ENCODE measurements at places on chromosomes 4 and X.

- DNase-seq: no peak
These were observed 149.7 kb downstream of the ANTXR2 start for GRCh38 chr4:79923281-79923680.

GRCh38 chrX:9160698-9161329 lies 126.9 kb upstream of the FAM9B start:
- DNase-seq: no peak

GRCh38 chr4:8607603-8608481 lies 15.3 kb downstream of the CPZ start:
- peak; percentile 80 for DNase-seq

DNA sequence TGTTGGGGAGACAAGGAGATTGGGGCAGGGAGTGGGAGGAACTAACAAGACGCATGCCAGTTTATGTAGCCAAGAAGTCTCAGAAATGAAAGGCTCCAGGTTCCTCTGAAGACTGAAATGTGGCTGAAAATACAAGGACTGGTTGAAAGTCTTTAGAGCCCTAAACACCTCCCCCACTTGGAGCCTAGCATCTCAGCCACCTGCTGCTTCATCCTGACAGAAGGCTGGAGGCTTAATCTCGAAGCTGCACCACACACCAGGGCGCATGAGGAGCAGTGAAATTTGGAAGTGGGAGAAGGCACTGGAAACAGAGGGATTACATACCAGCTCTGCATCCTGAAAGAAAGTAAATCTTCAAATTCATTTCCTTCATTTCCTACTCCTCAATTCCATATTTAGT lies 160.7 kb upstream of the FTHL17 start:
- DNase-seq: no peak

DNA sequence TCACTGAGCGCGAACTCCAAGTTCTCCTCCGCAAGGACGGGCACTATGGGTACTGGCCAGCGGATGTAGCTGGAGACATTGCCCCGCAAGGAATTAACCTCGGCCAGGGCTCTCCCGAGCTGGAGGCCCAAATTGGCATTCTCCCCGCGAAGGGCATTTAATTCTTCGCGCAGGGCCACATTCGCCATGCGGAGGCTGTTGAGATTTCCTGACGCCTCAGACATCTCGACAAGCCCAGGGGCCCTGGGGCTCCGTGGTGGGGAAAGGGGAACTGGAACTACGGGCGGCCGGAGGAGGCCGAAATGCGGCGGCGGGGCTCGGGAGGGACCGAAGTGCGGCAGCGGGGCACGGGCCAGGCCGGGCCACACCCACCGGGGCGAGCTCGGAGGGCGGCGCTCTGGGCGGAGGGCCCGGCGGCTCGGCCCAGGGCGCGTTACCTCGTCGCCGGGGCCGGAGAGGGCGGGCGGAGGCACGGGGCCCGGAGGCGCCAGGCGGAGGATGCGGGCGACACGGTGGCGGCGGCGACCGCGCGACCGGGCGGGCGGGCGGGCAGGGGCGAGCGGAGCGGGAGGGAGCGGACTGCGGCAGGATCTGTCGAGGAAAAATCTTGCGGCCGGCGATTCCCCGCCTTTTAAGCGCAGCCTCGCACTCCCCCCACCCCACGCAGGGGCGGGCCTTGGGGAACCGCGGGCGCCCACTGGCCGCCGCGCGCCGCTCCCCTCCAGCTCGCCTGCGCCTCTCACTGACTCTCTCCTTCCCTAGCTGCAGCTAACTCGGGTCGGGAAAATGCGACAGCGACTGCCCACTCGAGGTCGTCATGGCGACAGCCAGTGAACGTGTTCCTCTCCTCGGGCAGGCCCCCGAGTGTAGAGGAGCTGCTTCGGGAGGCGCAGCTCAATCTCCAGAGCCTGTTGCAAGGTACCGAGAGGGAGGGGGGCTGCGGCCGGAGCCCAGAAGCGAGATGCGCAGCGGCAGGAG lies at the start of gene RTL5:
TSS of gene RTL5 (minus strand) at position 599 of the 978 bp plus-strand sequence.
- peak; percentile 63 for DNase-seq

- no peak for DNase-seq
These were observed 12.3 kb downstream of the SASH3 start for GRCh38 chrX:129791961-129792570.

GRCh38 chrX:107574054-107574683 lies 54.1 kb upstream of the PRPS1 start:
- DNase-seq: no peak

- no peak for DNase-seq
These were observed 74.8 kb upstream of the PACRGL start for GRCh38 chr4:20625426-20625825.

DNA sequence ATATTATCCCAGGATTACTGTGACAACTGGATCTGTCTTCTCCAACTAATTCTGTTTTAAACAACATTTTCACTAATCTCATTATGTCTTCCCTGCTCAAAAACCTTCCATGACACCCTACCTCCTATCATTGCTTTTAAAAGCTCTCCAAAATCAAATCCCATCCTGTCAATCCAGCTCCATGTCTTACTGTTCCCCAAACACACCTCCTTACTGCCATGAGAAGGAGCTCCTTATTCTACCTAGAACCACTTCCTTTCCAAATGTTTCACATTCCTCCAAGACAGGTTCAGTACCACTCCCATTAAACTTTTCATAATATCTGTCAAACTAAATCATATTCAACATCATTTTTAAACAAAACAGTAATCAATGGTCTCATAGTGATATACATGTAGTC lies 66.9 kb upstream of the WDR17 start:
- no peak for DNase-seq

DNA sequence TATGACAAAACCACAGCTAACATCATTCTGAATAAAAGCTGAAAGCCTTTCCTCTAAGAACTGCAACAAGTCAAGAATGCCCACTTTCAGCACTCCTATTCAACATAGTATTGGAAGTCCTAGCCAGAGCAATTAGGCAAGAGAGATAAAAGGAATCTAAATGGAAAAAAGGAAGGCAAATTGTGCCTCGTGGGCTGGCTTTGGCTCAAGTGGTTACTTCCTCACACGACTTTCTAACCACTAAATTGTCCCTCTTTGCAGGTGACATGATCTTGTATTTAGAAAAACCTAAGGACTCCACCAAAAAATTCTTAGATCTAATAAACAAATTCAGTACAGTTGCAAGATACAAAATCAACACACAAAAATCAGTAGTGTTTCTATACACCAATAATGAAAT lies 57.2 kb downstream of the SCML2 start:
- DNase-seq: no peak

- no peak for DNase-seq
These were observed 102.1 kb downstream of the ANXA3 start for GRCh38 chr4:78653655-78654054.

- DNase-seq: no peak
These were observed 958.0 kb downstream of the STPG2 start for GRCh38 chr4:97185233-97185632.

DNA sequence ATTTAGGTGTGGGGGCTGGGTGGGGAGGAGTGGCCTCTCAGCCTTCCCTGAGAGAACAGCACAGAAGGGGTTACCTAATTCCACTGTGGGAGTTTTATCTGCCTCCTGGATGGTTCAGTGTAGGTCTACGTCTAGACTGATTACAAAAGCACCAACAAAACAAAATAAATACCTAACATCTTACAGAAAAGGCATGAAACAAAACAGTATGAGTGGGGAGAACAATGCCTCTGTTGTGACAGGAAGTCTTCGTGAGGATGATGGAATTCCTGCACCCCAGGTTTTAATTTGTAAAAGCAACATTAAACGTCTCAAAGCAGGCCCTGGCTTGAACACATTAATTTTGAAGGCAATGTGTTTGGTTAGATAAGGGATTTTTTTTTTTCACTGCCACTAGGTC lies 112.1 kb upstream of the GPC4 start:
- DNase-seq: no peak

DNA sequence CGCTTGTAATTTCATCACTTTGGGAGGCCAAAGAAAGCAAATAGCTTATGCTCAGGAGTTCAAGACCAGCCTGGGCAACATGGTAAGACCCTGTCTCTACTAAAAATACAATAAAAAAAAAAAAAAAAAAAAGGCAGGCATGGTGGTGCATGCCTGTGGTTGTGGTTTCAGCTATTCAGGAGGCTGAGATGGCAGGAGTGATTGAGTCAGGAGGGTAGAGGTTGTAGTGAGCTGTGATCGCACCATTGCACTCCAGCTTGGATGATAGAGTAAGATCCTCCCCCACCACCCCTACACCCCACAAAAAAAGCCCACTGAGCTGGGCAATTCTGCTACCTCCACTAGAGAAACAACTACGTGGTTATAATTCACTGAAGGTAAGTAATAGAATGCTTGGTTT lies 118.8 kb upstream of the PCDH18 start:
- no peak for DNase-seq

GRCh38 chrX:71533851-71534561 lies 1.1 kb downstream of the OGT start:
- DNase-seq: peak; percentile 62

GRCh38 chrX:30620125-30620524 lies 33.1 kb upstream of the GK start:
- no peak for DNase-seq

DNA sequence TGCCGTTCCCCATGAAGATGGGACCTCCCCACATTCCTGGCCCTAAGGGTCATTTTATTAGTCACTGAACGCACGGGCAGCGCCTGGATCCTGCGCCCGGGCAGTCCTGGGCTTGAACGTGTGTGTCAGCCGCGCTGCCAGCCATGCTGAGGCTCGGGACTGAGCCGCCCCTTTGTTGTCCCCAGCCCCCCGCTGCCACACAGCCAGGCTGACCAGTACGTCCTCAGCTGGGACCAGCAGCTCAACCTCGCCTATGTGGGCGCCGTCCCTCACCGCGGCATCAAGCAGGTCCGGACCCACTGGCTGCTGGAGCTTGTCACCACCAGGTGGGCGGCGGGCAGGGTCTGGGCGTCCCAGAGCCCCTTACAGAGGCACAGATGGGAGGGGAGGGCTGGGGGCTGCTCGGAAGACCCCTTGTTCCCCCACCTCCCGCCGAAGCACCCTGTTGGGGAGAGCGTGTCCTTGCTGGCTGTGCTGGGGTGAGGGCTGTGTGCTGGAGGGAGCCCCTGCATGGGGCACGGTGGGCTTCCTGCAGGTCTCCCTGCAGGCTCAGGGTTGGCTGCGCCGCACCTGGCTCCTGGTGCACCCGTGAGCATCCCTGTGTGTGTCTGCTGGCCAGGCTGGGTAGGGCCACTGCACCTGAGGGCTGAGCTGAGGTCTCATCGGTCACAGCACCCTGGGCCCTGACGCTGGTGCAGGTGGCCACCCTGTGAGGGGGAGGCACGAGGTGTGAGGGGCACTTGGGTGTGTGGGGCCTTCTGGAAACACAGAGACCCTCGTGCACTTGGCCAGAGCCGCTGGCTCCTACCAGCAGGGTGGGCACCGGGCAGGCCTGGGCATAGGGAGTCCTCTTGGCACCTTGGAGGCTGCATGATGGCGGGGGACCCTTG lies 1.0 kb downstream of the IDUA start:
- no peak for DNase-seq

GRCh38 chrX:154918060-154918483 lies 31.9 kb downstream of the F8A1 start:
- peak; percentile 24 for DNase-seq

GRCh38 chrX:24306440-24306839 lies 7.4 kb downstream of the SUPT20HL2 start:
- DNase-seq: no peak

GRCh38 chrX:127621780-127622179 lies 430.4 kb downstream of the ACTRT1 start:
- DNase-seq: no peak

- DNase-seq: peak; percentile 79
These were observed 3.6 kb downstream of the MAGIX start for GRCh38 chrX:49165901-49166881.

- DNase-seq: no peak
These were observed 13.3 kb downstream of the SPCS3 start for GRCh38 chr4:176333076-176333475.

DNA sequence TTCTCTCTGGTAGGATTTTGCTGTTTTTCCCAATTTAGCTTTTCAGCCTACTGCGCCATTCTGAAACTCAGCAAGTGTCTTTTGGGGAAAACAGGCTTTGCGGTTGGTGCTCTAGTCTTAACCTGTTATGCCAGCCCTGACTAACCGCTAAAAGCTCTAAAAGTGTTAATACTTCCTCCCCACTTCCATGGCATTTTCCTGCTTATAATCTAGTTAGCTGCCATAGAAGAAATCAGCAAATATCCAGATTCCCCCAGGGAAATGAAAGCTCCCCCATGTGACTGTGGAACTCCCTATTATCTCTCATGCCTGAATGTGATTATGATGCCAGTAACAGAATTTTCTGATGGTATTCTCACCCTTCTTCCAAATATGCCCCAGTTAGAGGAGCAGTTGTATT lies 28.7 kb upstream of the GYPA start:
- DNase-seq: no peak

- no peak for DNase-seq
These were observed 11.6 kb downstream of the BLTP1 start for GRCh38 chr4:122163767-122164166.

DNA sequence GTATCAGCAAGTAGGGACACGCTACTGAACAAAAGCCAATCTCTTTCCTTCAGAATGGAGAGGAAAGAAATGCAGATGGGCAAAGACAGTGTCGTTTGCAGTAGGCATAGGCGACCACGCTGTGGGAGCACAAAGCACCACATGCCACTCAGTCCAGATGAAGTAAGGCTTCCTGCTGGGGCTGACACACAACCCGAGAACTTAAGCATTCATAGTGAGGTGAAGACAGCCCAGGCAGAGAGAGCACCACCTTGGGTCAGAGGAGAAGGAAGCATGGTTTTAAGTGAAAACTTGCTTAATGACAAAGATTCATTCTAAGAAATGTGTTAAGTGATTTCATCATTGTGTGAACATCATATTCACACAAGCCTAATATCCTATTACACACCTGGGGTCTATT lies 238.8 kb downstream of the MGST2 start:
- DNase-seq: no peak

- no peak for DNase-seq
These were observed 167.4 kb upstream of the NAP1L5 start for GRCh38 chr4:88865046-88865445.

GRCh38 chr4:184115399-184115798 lies 102.3 kb downstream of the ENPP6 start:
- DNase-seq: no peak

DNA sequence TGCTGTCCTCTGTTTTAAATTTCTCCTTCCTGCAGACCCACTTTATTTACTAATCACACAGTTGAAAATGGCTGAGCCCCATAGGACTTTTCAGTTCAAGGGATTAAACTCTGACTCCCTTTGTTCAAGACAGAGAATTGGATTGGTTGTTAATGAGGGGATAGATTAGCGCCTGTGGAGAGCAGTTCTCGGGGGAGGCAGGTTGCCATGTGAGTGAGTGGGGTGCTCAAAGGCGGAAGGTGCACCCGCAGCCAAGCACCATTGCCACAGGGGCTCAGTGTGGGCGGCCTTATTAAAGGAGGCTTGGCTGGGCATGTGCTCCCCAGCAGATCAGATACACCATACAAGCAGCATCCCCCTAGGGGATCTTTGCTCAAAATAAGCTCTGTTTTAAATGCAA lies 7.9 kb upstream of the CBR4 start:
- DNase-seq: no peak

GRCh38 chr4:123133397-123134050 lies 211.1 kb upstream of the NUDT6 start:
- DNase-seq: no peak

GRCh38 chrX:20623448-20623847 lies 356.7 kb upstream of the RPS6KA3 start:
- DNase-seq: no peak

Data from stimulated activated CD8-positive, alpha-beta memory T cell treated with anti-CD3 and anti-CD28 coated beads, Interleukin-4, amount 100 ng/mL, for 48 hours (primary cell).